ENCODE measurements at places on chromosomes 11 and 22.

DNA sequence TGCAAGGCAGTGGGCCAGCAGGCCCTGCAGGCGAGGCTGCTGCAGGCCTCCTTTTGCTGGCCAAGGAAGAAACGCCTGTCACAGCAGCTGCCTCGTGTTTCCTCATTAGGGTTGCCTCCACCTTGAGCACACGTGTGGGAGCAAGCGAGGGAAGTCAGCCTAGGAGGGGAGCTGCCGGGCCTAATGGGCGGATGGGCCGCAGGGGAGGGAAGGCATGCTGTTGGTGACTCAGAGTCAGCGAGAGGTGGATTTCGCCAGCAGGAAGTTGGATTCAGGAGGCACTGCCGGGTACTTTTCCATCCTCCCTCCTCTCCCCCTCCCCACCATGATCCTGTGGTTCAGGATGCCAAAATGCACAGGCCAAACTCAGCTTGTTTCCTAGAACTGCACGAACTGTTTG, 498.7 kb downstream of the METTL15 start:
- H3K27me3 ChIP-seq = no peaks in the 10 kb centered on the region
- no peak for DNase-seq

DNA sequence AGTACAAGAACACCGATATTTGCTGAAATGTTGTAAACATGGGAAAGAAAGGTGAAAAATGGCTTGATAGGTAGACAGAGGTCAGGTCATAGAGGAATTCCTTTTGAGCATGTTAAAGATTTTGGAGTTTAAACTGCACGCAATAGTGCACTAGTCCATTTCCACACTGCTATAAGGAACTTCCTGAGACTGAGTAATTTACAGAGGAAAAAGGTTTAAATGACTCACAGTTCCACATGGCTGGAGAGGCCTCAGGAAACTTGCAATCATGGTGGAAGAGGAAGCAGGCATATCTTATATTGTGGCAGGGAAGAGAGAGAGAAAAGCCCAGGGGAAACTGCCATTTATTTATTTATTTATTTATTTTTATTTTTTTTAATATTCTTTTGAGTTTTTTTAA, 5.0 kb downstream of the OR10A5 start:
- H3K4me3 ChIP-seq = no peak overlapping the region
- H3K27ac ChIP-seq = no peak overlapping the region
- no peak for DNase-seq
- H3K27me3 ChIP-seq = no peaks in the 10 kb centered on the region
- no peaks in the 10 kb centered on the region for H3K4me1 ChIP-seq
- no peaks in the 10 kb centered on the region for H3K36me3 ChIP-seq

DNA sequence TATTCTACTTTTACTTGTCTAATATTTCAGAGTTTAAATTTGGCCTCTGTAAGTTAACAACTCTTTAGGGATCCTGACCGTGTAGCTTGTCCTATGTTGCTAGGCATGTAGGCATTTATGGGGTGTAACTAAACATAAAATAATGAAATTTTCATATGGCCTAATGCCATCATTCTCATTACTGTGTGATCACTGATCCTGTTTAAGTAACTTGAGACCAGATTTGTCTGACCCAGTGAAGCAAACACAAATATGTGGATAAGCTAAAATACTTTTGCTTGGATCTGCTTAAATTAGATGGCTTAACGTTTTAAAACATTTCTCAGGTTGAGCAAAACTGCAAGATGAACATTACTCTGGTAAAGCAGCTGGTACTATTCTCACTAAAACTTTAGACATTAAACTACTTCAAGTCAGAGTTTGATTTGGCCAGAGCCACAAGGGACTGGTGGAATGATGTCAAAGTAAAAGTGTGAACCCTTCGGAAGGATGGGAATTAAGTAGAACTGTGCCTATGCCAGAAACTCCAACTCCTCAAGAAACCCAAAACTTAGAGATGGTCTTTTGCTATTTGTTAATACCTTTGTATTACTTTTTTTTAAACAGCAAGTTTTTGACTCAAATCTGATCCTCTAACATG, 12.5 kb downstream of the QSER1 start:
- DNase-seq = no peak
- no peak overlapping the region for H3K27ac ChIP-seq
- H3K27me3 ChIP-seq = no peaks in the 10 kb centered on the region
- no peak overlapping the region for H3K4me3 ChIP-seq
- peaks cover 1% of the 10 kb centered on the region for H3K36me3 ChIP-seq

- H3K36me3 ChIP-seq = no peaks in the 10 kb centered on the region
- peaks cover 7% of the 10 kb centered on the region for H3K4me1 ChIP-seq
- no peak within 1 kb of the TSS for H3K27ac ChIP-seq
- no peak within 1 kb of the TSS for H3K4me3 ChIP-seq
- peaks cover 20% of the 10 kb centered on the region for H3K27me3 ChIP-seq
Measured at GRCh38 chr11:113475160-113475761, at the start of gene DRD2. TSS of gene DRD2 (minus strand) at chr11:113475398. CDS start at chr11:113424651, 50,747 bp downstream.

Data from B cell (primary cell).